HFFc6 (cell line): ENCODE measurements at places on chromosomes 5 and 9.

- H3K27me3 ChIP-seq, result peaks cover 5% of the 10 kb centered on the region
- no peak for DNase-seq
- no peak overlapping the region for H3K27ac ChIP-seq
- H3K4me1 ChIP-seq, result peaks cover 14% of the 10 kb centered on the region
Observed at GRCh38 chr5:74919041-74919440, 52.9 kb upstream of the FAM169A start.

- DNase-seq, result no peak
- no peaks in the 10 kb centered on the region for H3K36me3 ChIP-seq
- H3K27ac ChIP-seq, result no peak overlapping the region
- H3K27me3 ChIP-seq, result peaks cover 3% of the 10 kb centered on the region
- no peaks in the 10 kb centered on the region for H3K4me1 ChIP-seq
Observed at GRCh38 chr9:89532478-89532877, 34.6 kb upstream of the SEMA4D start.

- DNase-seq, result no peak
- no peaks in the 10 kb centered on the region for H3K36me3 ChIP-seq
- H3K27me3 ChIP-seq, result peaks cover 28% of the 10 kb centered on the region
- no peaks in the 10 kb centered on the region for H3K4me1 ChIP-seq
Observed at GRCh38 chr5:77828445-77828844, 52.3 kb upstream of the TBCA start.

GRCh38 chr9:125659201-125659840, 47.7 kb downstream of the MAPKAP1 start:
- no peak overlapping the region for H3K27ac ChIP-seq
- no peaks in the 10 kb centered on the region; the same call in 1 of the 2 replicates for H3K27me3 ChIP-seq

- peaks cover 1% of the 10 kb centered on the region; the same call in 1 of the 2 replicates for H3K27me3 ChIP-seq
- H3K36me3 ChIP-seq, result peaks cover 29% of the 10 kb centered on the region
- H3K4me1 ChIP-seq, result peaks cover 47% of the 10 kb centered on the region
- peak overlapping the region; percentile 58 for H3K4me3 ChIP-seq
- DNase-seq, result peak; percentile 96
Observed at GRCh38 chr9:75148561-75148960, 60.2 kb downstream of the OSTF1 start.
